ENCODE measurements at places on chromosomes 3 and 15.

GRCh38 chr3:196655496-196655895, 16.0 kb downstream of the NRROS start:
- DNase-seq, result no peak

GRCh38 chr3:178634975-178635374, 98.7 kb downstream of the KCNMB2 start:
- no peak for DNase-seq

GRCh38 chr3:42025370-42026138, 63.7 kb upstream of the ULK4 start:
- peak; percentile 53 for DNase-seq

DNA sequence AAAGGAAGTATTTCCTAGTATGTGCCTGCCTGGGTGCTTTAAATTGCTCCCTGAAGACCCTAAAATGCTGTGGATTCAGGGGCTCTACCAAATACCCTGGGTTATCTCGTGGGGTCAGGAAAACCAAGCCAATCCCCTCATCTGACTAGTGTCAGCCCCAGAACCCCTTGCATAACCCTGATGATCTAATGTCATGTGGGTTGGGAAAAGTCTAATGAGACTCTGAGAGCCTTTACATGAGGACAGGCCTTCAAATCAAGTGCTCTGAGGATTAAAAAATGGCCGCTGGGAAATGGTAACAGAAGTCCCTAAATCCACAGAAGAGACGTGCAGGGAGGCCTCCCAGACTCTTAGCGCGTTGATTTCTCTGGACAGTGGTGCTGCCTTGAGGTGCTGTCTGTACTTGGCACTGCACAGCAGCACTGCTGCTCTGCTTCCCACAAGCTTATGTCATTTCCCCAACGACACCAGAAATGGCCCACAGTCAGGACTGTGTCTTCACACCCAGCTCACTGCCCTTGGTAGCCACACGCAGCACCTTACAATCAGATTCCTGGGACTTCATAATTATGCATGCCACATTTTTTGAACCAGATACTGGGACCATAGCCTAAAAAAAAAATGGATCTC, 16.6 kb downstream of the EIF4E3 start:
- DNase-seq, result no peak

Data from GF-D8 (cell line).